Activated T-cell treated with anti-CD3 and anti-CD28 coated beads, Interleukin-2, amount 50 U/mL, for 4 hours (primary cell): ENCODE measurements at places on chromosomes 7 and 10. TPM values are rescaled to one million over a fixed set of nuclear protein-coding genes. Genes with fewer than 3 reads are reported as not detected.

GRCh38 chr10:29105516-29106215 is 183.2 kb upstream of the LYZL1 start:
- no peak for DNase-seq

- no peak for DNase-seq
These were observed 100.9 kb downstream of the PDGFA start for GRCh38 chr7:418636-419280.

- no peak for DNase-seq
These were observed 53.8 kb downstream of the TMEM26 start for GRCh38 chr10:61399406-61399805.

DNA sequence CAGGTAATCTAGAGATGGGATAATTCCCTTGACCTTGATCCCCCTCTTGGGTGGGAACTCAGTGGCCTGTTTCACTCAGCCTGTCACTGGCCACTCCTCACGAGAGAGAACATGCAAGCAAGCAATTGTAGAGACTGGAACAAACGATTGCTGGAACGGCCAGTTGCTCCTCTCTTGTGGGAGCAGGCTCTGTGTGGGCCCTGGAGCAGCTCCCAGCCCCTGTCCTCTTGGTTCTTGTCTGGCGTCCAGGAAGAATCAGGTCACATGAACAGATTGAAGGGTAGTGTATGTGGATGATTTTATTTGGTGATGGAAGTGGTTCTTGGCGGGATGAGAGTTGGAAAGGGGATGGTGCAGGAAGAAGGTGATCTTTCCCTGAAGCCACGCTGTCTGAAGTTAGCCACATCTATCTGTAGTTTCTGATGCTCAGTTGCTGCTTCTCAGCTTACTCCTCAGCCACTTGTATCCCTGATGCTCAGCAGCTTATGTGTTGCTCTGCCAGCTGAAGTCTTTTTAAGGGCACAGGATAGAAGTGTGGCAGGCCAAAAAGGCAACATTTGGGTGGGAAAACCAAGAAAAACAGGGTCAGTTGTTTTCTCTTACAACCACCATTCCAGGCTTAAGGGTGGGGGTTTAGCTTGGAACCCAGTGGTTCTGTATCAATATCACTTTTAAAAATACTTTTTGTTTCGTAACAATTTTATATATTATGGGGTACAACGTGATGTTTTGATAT is 15.9 kb downstream of the RNF133 start:
- DNase-seq: no peak

DNA sequence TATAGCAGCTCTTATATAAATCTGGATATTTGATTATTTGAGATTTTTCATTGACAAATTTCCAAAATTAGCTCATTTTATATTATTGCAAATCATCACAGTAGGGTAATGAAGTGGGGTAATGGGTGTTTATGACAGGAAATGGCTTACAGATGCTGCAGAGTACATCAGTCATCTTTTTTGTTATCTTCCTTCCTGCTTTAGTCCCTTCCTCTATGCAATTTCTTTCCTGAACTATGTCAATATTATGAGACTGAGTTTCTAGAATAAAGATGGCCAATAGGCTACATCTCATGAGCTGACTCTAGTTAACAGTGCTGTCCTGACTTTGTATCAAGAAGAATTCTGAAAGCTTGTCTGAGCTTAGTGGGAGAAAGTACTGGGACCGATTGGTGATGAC is 244.5 kb downstream of the XPNPEP1 start:
- no peak for DNase-seq

DNA sequence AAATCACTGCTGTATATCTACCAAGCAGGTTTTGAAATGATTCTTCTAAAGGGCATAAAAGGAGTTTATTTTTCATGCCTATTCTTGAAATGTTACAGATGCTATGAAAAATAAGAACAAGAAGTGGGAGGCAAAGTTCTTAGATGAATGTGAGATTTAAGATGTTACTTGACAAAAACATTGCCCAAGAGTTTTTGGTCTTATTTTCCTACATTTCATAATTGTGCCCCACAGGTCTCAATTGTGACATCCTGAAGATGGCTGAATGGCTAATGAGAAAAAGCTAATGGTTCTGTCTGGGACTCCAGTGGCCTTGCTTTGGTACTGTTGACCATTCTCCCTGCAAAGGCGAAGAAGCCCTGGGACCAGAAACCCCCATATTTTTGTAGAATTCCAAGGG is 43.0 kb upstream of the IFRD1 start:
- DNase-seq: no peak

DNA sequence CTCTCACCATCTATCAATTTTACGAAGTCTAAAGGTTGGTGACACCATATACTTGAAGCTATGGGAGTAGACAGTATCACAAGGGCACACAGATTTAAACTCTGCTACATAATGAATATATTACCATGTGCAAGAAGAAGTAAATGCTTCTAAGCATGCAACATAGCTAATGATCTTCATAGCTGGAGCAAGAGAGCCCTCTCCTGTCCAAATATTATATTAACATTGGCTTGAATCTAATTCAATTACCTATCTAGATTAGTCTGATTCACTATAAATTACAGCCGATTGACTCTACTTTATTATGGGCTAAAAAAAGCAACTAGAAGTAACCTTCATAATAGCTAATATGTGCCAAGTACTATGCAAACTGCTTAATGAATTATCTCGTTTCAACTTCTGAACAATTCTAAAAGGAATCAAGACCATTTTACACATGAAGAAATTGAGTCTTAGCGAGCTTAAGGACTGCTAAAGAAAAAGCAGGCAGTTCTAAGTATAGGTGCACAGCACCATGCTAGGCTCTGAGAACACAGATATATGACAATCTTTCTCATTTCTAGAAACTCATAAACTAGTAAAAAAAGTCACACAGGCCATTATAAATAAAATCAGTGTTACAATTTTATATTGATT is 21.9 kb downstream of the FRA10AC1 start:
- no peak for DNase-seq

Gene ANXA8L1
- total RNA-seq: not detected

Gene SPDYE2B
- not detected for total RNA-seq

Gene SDK1
- total RNA-seq: 0.40 TPM

Gene EEPD1
- 0.63 TPM for total RNA-seq
